ENCODE measurements at places on chromosomes 1 and 21.

DNA sequence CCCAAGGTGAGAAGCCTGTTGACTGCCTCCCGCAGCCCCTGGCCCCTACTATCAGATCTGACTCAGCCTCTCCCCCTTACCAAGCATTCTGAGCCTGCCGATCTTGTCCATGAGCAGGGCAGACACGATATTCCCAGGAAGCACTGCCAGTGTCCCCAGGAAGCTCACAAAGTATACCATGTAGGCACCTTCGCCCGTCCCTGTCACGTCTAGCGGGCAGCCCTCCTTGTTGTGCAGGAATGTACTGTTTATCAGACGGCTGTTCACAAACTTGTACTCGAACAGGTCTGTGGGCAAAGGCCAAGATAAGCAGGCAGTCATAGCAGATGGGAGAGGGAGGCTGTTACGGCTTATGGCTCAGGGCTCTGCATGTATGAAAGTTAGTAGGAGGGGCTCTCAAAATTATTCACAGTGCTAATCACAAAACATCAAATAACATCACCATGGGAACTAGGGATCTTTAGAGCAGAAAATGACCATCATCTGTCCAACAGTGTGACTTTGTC, 7.3 kb downstream of the BOLA1 start:
- DNase-seq: no peak

DNA sequence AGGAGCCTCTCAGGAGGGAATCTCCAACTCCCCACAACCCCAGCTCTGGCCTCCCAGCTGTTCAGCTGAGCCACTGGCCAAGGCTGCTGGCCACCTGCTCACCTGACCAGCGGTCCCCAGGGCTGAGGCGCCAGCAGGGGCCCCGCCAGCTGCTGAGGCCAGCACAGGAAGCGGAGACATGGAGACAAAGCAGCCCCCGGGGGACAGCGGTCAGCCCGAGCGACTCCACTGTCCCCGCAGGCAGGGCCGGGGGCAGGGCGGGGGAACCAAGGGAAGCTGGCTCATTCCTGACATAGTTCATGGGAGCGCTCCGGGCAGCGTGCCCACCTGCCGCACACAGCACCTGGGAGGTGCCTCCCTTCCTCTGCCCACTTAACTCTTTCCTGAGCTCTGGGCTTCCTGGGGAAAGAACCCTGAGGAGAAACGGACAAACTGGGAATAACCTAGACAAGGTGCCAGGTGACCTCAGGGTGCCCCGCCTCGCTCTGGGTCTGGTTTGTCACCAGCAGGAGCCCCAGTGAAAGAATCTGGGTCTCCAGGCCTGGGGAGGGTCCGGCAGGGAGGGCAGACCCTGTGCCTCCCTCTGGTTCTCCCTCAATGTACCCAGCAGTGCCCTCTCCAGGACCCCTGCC, 10.7 kb downstream of the EPHA2 start:
- DNase-seq: no peak

- DNase-seq: no peak
Observed at GRCh38 chr1:152582647-152583046, 2.3 kb upstream of the LCE3D start.

- DNase-seq: no peak
Observed at GRCh38 chr21:38165466-38166172, 91.2 kb upstream of the KCNJ15 start.

GRCh38 chr1:26538480-26539412, 9.2 kb downstream of the RPS6KA1 start:
- peak; percentile 64 for DNase-seq

GRCh38 chr1:77841574-77841973, 46.9 kb upstream of the NEXN start:
- DNase-seq: no peak

GRCh38 chr1:20047096-20047495, 22.9 kb upstream of the PLA2G5 start:
- DNase-seq: no peak

DNA sequence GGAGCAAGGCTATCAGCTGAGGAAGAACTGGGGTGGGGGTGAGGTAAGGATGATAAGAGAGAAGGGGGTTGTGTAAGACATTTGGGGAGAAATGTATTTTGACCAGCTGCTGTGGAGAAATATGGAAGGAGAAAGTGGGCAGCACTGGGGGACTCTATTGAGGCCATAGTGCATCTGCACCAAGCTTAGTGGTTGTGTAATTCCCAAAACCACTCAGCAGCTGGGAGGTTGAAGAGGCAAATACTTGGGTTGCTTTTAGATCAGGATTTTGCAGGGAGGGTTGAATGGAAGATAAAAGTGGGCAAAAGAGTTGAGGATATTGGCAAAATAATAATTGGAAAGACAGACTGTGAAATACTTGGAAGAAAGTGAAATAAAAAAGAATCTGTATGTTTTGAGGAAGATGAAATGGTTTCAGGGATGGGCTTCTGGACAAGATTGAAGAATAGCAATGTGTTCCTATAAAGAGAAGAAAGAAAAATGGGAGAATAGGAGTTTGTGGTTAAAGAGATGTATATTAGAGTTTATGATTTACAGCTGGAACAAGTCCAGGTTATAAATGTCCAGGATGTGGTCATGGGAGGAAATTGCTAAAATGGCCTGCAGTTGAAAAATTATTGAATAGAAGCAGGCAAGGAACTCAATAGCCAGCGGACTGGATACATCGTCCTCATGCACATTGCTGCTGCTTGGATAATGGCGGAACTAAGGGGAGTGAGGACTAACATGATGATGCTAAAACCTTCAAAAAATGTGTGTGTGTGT, 162.7 kb downstream of the DNM3 start:
- no peak for DNase-seq

DNA sequence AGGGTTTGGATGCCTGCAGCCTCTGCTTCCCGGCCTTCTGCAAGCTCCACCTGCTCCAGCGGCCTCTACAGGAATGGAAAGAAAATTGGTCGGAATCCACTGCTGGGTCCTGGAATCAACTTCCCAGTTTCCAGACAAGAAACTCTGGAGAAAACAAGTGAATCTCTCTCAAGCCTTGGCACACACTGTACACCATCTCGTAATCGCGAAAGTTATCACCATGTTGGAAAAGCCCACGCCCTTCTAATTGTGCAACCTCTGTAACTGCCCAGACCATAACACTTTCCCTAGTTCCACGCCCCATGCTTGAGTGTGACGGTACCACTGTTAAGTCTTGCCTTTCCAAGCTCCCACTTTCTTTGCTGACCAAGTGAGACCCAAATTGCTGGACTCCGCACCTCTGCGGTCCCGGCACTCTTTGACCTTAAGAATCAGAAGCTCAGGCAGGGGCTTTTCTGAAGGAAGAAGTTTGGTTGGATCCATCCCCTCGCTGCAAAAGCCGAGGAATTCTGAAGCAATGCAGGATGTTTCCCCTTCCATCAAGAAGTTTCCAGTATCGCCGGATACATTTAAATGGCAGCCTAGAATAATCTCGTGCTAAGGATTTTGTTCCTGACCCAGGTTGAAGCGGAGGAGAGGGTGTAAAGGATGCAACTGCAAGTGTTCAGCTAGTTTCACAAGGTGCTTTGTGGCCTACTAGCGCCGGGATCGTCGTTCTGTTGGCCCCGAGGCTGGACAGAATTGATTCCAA, 6.2 kb downstream of the NR5A2 start:
- DNase-seq: no peak

- DNase-seq: no peak
Observed at GRCh38 chr1:192045131-192045530, 113.1 kb upstream of the RGS18 start.

GRCh38 chr1:112808861-112809684, 93.9 kb upstream of the PPM1J start:
- DNase-seq: peak; percentile 47

- no peak for DNase-seq
Observed at GRCh38 chr1:15735304-15736037, 587 bp upstream of the SLC25A34 start.

- no peak for DNase-seq
Observed at GRCh38 chr1:5955479-5955977, 36.7 kb downstream of the NPHP4 start.

DNA sequence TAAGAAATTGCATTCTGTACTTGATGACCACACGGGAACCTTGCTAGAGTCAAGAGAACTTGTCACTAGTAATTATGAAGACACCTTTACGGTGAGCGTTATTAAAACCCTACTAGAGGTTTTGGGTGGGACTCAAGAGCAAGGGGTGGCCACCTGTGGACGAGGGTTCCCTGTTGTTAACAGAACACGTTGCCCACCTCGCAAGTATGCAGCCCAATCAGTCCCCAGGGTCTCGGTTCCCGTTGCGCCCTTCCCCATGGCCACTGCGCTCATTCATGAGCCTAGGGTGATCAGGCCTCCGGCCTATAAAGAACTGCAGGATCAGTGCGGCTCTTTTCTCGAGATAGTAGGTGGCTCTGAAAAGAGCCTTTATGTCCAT, 30.2 kb upstream of the RNF187 start:
- no peak for DNase-seq

DNA sequence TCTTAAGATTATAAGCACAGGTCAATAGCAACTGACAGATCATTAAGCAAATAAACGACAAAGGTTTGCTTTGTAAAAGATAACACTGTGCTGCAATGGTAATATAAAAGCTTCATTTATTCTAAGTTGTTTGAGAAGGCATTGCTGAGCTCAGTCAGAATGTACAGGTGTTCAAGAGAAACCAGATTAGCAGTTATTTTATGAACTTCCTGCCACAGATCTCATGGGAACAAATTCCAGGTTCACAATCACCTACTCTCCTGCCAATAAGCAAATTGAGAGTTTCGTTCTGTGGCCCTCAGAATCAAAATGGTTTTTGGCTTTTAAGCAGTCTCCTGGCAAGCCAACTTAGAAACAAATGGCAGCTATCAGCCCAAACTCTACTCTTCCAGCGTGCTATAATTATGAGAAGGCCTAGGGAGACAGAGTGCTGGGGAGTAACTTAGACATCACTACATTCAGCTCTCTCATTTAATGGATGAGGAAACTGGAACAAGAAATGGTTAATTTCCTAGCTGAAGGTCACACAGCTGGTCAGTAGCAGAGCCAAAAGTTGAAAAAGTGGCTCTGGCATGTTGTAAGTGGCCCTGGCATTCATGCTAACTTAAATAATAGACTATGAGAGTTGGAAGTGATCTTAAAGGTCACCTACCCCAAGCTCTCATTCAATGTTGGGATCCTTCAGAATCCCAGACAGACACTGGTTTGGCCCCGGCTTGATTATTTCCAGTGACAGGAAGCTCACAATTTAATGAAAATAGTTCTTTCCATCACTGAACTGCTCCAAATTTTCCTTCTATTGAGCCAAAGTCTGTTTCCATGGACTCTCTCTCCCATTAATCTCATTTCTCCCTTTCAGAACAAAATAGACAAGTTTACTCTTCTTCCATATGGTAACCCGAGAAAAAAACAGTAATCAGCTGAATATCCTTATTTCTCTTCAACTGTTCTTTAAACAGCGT, 82.6 kb upstream of the EDEM3 start:
- DNase-seq: no peak

- no peak for DNase-seq
Observed at GRCh38 chr21:37547615-37548200, 181.1 kb downstream of the DYRK1A start.

- DNase-seq: no peak
Observed at GRCh38 chr1:203467550-203467921, 8.1 kb upstream of the PRELP start.

- no peak for DNase-seq
Observed at GRCh38 chr1:46697053-46697452, 21.9 kb downstream of the EFCAB14 start.

- DNase-seq: no peak
Observed at GRCh38 chr21:25402134-25402961, 204.9 kb downstream of the MRPL39 start.

DNA sequence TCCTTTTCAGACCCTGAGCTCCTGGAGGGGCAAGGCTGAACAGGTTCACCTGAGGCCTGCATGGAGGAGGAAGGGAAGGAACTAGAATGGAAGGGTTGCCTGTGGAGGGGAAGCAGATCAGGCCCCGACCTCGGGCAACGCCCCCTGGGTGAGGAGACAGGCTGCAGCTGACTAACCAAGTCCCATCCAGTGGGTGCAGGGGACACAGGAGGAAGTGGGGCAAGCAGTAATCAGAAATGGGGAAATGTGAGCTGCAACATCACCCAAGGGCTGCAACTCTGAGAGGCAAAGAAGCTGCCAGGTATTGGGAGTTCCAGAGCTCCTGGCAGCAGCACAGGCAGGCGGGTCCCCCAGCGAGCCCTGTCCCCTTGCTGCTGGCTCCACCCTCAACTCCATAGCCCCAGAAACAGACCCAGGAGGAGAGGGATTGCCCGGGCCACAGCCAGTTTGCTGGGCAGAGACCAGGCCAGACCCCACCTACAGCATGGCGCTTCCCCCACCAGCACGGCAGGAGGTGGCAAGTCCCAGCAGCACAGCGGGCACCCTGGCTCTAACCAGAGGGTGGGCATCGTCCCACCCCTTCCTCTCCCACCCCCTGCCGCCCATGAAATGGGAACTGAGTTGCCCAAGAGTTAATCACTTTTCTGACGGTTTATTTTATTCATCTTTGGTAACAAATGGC, 38.5 kb downstream of the MRPL37 start:
- DNase-seq: no peak

- DNase-seq: no peak
Observed at GRCh38 chr1:195580988-195581387, 1027.3 kb downstream of the KCNT2 start.

DNA sequence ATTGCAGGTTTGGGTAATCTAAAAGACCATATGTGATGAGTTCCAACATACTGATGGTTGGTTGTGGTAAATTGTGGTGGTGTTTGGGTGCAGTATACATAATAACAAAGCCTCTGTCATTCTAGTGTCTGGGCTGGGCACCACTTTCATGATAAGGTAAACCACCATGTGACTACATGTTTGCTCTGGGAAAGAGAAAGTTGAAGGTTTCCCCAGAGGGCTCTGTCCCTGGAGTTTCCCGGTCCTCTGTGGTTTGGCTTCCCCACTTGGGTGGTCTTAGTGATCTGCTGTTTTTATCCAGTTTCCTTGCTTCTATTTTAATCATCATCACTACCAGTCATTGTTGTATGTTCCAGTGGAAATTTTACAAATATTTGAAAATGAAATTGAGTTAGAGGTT, 55.9 kb upstream of the TSPAN2 start:
- no peak for DNase-seq

DNA sequence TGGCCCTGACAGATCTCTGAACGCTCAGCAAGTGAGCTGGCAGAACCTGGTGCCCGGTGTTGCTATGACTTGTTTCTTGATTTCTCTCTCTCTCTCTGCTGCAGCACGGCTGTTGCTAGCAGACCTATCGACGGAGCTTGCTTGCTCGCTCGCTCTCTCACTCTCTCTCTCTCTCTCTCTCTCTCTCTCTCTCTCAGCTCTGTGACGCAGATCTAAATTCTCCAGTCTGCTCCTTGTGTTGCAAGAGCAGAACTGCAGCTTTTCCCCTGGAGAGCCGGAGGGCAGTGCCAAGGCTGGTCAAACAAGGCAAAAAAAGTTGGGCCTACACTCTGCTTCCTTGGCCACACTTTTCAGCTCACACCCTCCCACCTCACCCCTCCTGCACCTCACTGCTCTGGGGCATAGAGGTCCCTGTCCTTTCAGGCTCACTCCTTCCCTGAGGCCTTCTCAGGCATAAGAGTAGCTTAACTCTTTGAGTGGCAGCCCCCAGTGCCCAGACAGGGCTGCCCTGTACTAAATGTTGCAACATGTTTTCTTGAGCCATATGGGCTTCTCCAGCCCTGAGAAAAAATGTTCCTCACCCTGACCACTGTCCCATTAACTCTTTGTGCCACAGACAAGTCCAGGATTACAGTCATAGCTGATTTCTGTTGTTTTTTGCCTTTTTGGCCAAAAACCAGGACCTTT, 72.2 kb downstream of the CD46 start:
- DNase-seq: peak; percentile 87

GRCh38 chr1:115877511-115877910, 36.6 kb upstream of the NHLH2 start:
- no peak for DNase-seq
